ENCODE measurements at places on chromosomes 5 and 9.

- DNase-seq: no peak
Observed at GRCh38 chr5:135221187-135221473, 177.9 kb downstream of the MACROH2A1 start.

GRCh38 chr9:129994882-129995281 is 48.1 kb downstream of the FNBP1 start:
- DNase-seq: no peak

- DNase-seq: no peak
Observed at GRCh38 chr9:123131258-123131657, 97.8 kb downstream of the GPR21 start.

DNA sequence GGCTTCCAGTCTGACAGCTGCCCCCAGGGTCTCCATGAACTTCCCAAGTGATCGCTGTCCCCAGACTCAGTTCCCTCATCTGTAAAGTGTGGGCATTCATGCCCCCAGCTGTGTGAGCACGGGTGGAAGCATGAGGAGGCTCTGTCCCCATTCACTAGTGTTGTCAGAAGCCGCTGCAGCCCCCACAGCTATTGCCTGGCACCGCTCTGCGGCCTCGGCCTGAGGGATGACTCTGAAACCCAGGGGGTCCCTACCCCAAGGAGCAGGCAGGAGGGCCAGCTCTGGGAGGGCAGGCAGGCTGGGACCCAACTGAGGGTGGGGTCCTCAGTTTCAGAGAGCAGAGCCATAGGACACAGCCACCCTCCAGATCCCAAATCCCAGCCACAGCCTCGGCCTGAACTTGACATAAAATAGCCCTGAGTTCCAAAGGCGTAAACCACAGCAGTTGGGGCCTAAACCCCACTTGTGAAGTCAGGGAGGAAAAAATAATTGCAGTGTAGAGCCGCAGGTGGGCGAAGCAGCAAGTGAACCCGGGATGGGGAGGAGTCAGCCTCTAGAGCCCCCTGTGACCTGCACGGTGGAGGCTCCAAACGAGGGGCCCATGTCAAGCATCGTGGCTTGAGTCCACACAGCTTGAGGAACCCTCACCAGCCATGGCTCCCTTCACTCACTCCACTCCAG is 66.0 kb upstream of the ADAMTS2 start:
- DNase-seq: no peak

Data from stimulated activated CD4-positive, alpha-beta T cell treated with anti-CD3 and anti-CD28 coated beads, Interleukin-2, amount 100 ng/mL, for 24 hours (primary cell).